ENCODE measurements at places on chromosomes 16 and 17.

DNA sequence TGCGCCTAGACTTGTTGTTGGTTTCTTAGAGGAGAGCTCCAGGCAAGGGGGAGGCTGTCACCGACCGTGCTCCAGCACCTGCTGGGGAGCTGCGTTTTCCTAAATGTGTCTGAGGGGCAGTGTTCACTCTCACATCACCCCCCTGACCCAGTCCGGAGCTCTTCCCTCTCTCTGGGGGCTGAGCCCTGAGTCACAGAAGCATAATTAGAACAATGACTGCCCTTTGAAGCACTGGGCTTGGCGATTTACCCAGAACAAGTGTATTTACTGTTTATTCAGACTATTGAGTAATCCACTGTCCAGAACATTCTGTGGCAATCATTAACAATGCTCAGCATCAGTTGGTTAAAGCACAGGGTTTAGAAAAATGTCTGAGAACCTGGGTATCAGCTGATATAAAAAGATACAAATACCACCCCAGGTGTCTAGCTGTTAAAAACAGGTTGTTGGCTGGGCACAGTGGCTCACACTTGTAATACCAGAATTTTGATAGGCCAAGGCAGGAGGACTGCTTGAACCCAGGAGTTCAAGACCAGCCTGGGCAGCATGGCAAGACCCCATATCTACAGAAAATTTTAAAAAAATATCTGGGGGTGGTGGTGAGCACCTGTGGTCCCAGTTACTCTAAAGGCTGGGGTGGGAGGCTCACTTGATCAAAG, 8.1 kb downstream of the CES4A start:
- DNase-seq, result no peak

- no peak for DNase-seq
Measured at GRCh38 chr17:43901861-43902589, 5.3 kb downstream of the MPP2 start.

DNA sequence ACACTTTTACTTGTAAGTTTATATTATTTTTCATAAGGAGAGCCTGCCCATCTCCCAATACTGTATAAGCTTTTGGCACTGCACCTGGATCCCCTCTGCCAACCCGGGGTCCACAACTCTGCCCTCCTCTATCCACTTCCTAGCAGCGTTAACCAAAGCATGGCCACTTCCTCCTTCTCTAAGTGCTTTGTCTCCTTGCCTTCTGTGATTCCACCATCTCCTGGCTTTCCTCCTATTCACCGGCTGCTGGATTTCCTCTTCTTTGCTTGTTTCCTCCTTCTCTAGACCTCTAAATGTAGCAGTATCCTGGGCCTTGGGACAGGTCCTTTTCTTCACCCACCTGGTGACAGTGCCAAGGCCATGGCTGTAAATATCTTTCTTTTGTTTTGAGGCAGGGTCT, 20.0 kb upstream of the WFIKKN2 start:
- DNase-seq, result no peak

GRCh38 chr17:41058741-41059140, 1.2 kb downstream of the KRTAP2-3 start:
- DNase-seq, result no peak

DNA sequence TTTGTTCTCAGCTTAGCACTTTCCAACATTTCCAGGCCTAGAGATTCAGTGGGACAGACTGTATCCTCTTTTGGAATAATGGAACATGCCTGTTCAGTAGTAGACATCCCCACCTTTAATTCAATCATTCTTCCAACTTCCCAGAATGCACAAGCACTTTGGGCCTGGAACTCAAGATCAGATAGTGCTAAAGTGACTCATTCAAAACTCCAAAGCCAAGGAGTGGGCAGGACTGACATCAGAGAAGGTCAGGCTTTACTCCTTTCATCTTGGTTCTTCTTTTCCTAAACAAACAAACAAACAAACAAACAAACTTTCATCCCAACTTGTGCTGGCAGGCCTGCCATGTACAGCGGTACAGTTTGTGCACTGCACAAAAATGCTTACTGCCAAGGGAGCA, 172.0 kb downstream of the AXIN2 start:
- DNase-seq, result no peak

DNA sequence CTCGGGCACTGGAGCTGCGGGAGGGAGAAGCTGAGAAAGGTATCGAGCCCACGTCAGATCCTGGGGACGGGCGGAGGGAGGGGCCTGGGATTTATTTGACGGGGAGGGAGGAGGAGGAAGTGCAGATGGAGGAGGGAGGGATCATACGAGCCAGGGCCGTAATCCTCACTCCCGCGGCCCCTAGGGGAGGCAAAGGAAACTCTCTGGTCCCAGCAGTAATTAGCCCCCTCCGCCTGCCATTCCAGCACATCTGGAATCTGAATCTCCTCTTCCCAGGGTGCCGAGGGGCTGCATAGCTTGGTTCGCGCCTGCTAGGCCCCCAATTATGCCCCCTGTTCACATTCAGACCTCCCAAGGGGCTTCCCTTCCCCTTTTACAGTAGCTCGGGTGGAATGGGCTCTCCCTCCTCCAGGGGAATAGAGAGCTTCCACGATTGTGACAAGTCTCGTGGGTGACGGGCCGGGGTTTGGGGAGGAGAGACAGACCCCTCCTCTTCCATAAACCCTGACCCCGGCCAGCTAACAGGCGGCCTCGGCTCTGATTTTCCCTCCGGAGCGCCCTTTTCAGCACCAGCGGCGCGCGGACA, at the start of gene SEZ6L2:
TSS of gene SEZ6L2 (minus strand) at position 35 of the 586 bp plus-strand sequence. CDS start 531 bp downstream, outside the sequence.
- peak; percentile 95 for DNase-seq

- DNase-seq, result no peak
Measured at GRCh38 chr17:73541561-73541981, 102.7 kb downstream of the SDK2 start.

DNA sequence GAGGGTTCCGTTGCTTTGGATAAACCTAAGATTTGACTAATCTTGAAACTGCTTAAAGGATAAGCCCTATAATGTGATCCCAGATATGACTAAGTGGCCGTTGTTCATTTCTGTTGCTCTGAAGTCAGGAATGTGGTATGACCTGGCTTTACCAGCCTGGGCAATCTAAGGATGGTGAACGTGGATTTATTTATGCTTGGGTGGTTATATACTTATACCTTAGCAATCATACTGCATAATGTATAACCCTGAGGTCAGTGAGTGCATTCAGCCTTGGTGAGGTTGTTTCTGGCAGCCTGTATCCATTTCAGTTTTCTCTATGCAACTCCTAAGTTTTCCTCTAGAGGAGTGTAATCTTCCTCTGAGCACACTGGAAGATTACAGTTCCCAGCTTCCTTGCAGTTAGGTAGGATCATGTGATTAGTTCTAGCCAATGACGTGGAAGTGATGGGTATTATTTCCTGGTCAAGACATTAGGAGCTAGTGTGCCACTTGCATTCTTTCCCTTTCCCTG, 41.9 kb downstream of the FTO start:
- DNase-seq, result peak; percentile 29

DNA sequence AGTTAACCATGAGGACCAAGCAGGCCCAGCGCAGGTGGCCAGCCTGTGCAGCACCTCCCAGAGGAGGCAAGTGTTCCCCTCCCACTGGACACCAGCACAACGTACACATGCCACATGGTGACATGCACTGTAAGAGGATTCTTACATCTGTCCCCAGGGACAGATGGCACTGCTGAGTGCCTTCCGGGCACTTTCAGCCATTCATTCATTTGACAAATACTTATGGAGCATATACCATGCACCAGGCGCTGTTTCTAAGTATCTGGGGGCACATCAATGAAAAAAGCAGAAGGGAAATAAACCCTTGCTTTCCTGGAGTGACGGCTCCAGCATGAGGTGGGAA, 79.6 kb downstream of the GAS7 start:
- DNase-seq, result no peak

DNA sequence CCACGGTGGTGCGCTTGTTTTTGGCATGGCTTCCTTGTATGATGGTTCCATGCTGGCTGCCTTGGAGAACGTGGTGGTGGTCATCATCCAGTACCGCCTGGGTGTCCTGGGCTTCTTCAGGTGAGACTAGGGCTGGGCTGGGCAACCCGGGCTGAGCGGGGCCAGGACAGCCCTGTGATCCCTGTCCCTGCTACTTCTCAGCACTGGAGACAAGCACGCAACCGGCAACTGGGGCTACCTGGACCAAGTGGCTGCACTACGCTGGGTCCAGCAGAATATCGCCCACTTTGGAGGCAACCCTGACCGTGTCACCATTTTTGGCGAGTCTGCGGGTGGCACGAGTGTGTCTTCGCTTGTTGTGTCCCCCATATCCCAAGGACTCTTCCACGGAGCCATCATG, 4.9 kb downstream of the CES2 start:
- no peak for DNase-seq

DNA sequence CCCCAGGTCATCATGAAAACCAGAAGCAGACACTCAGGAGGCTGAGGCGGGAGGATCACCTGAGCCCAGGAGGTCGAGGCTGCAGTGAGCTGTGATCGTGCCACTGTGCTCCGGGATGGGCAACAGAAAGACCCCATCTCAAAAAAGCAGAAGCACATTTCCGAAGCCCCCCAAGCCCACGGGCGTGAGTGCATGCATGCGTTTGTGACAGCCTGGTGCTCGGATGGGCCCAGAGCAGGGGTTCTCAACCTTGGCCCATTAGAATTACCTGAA, 19.1 kb downstream of the TMC6 start:
- no peak for DNase-seq

DNA sequence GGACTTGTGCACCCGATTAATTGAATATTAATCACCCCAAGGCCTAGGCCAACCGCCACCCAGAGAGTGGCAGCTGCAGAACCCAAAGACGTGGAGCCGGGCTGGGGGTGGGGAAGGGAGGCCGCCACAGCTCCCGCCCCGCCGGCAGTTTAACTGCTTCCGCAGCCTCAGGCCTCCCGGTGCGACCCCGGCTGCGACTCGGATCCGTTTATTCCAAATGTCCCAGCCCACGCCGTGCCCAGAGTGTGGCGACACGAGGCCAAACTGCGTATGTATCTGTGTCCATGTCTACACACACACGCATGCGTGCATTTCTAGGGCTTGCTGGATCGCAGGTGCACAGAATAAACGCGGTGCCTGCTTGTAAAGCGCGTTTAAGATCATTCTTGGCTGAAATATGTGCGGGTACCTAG, 802 bp upstream of the TOB1 start:
- no peak for DNase-seq

DNA sequence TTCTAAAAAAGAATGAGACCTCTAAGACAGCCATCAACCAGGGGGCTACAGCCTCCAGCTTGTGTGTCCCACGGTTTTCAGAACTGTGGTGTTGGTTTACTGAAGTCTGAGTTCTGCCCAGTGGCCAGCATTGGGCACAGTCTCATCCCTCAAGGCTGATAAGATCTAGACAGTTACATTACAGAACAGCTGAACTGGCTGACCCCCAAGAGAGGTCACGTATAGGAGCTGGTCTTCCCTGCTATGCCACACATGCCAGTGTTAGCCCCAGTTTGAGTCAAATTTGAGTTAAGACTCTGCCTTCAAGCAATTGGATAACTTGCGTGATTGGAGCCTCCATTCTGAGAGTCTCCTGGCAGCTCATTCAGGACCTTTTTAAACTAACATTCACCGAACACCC, 14.8 kb upstream of the NUP93 start:
- no peak for DNase-seq
